ENCODE measurements at places on chromosomes 6 and 20. TPM values are rescaled to one million over a fixed set of nuclear protein-coding genes. Genes with fewer than 3 reads are reported as not detected.

The B3GALT4 gene
- 6.1 TPM for total RNA-seq

The NRM gene
- 29.2 TPM for total RNA-seq

The TMEM74B gene
- not detected for total RNA-seq

The KCNB1 gene
- total RNA-seq: 0.77 TPM

The FAM83D gene
- 13.2 TPM for total RNA-seq

The CD93 gene
- total RNA-seq: 0.53 TPM

The E2F1 gene
- total RNA-seq: 68.8 TPM

The CENPQ gene
- total RNA-seq: 19.7 TPM

The COL12A1 gene
- total RNA-seq: not detected

The PROCR gene
- total RNA-seq: 2.7 TPM

The GSTA1 gene
- total RNA-seq: not detected

The CD83 gene
- 53.3 TPM for total RNA-seq

The PGC gene
- total RNA-seq: not detected

The CGA gene
- not detected for total RNA-seq

The HLA-B gene
- total RNA-seq: 3,812 TPM
